Stimulated activated CD4-positive, alpha-beta T cell treated with anti-CD3 and anti-CD28 coated beads, Interleukin-15, amount 100 ng/mL, for 48 hours (primary cell): ENCODE measurements at places on chromosomes 12 and 14.

DNA sequence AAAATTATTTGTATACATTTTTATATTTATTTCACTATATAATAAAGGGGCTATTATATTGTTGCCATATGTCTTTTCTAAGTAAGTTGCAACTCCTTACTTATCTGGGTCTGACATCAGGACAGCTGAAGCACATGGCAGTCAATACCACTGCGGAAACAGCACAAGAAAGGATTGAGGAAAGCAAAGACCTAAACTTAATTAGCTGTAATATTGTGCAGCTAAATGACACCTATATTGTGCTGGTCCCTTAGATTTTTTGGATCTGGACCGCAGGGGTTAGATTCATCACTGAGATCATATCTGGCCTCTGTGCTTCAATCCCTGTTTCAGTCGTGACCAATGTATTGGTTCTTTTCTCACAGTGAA, 359.6 kb upstream of the DIO2 start:
- no peak for DNase-seq

GRCh38 chr14:33232031-33232430, 293.4 kb downstream of the NPAS3 start:
- no peak for DNase-seq

DNA sequence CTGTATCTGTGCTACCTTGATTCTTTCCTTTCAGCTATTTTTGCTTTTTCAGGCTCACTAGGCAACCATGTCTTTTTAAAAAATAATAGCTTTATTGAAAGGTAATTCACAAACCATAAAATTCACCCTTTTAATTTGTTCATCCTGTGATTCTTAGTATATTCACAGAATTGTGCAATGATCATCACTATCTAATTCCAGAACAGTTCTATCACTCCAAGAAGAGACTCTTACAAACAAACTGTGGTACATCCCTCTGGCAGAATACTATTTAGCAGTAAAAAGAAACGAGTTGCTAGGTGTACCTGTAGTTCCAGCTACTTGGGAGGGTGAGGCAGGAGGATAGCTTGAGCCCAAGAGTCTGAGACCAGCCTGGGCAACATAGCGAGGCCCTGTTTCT, 14.8 kb downstream of the CREBL2 start:
- DNase-seq = no peak

DNA sequence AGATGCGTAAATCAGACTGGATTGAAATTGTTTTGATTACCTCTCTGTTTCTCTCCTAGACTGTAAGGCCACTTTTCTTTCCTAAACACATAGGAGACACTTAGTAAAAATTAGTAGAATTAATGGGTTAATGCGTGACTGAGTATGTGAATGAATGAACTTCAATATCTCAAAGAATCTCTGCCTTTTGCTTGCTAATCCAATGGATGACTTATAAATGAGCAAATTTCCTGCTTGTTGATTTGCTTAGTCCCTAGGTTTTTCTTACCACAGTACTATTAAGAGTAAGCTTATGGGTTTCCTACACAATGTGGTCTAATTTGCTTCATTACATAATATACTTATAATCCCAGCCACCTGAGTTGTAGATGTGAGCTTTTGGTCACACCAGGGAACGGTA, 164.1 kb downstream of the SRGAP1 start:
- no peak for DNase-seq

DNA sequence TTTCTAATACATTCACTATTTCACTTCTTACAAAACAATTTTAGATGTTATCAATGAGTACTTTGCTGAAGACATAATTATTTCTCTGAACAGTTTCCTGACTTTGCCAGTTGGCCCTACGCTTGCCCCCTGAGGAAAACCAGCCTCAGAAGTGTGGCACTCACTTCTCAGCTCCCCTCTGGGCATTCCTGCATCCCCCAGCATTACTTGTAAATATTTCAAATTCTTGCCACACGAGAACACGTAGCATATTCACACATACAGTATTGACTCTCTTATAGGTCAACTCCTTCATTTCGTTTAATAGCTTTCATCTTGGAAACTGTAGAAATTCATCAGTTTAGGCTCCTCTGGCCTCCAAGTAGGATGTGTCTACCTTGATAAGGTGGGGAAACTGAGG, 65.2 kb downstream of the OTX2 start:
- no peak for DNase-seq

DNA sequence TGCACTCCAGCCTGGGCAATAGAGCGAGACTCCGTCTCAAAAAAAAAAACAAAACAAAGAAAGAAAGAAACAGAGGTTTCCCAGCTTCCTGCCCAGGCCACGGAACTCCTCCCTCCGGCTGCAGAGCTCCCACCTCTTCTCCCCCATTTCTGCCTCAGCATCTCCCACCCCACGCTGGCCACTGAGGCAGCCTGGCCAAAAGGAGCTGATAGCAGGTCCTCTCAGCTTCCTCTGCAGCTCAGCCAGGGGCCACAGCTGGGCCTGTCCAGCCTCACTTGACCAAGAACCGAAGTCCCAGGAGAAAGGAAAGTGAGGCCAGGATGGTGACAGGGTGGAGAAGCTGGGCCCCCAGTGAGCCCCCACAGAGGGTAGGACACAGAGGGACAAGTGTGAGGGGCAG, 33.4 kb upstream of the CD9 start:
- no peak for DNase-seq

GRCh38 chr14:50521912-50522341, 10.4 kb downstream of the MAP4K5 start:
- no peak for DNase-seq

GRCh38 chr14:70655110-70655826, 13.6 kb downstream of the TTC9 start:
- peak; percentile 51 for DNase-seq

GRCh38 chr12:2739832-2740641, 54.7 kb upstream of the FKBP4 start:
- DNase-seq = no peak

DNA sequence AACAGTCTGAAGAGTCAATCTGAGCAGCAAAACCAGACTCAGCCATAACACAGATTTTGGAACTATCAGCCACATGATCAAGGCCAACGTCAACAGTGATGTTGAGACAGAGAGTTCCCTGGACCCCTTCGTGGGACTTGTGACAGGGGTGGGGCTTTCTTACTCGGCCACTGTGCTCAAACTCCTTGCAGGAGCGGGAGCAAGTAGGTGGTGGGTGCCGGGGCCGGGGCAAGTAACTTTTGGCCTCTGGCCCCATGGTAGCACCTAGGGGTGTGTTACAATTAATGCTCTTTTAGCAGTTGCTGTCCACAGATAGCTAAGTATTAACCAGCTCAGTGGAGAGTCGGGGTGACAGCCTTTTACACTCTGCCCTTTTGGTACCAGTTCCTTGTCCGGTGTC, 384.4 kb downstream of the NUAK1 start:
- DNase-seq = no peak

GRCh38 chr12:34347367-34347766, 325.1 kb downstream of the ALG10 start:
- no peak for DNase-seq

- no peak for DNase-seq
Measured at GRCh38 chr14:57714487-57714931, 151.4 kb downstream of the SLC35F4 start.

DNA sequence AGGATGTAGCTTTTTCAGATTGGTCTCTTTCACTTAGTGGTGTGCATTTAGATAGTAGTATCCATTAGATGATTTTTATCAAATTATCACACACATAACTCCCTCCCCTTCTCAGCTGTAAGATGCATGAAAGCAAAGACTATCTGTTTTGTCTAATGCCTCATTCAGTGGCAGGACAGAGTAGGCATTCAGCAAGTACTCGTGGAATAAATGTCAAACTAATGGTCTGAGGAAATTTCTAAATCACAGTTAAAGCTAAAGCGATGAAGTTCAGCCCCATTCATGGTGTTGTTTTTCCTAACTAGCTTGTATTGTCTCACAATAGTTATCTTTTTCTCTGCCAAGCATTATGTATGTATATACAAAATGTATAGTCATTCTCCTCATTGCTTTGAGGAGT, 16.1 kb downstream of the CCNK start:
- DNase-seq = no peak

DNA sequence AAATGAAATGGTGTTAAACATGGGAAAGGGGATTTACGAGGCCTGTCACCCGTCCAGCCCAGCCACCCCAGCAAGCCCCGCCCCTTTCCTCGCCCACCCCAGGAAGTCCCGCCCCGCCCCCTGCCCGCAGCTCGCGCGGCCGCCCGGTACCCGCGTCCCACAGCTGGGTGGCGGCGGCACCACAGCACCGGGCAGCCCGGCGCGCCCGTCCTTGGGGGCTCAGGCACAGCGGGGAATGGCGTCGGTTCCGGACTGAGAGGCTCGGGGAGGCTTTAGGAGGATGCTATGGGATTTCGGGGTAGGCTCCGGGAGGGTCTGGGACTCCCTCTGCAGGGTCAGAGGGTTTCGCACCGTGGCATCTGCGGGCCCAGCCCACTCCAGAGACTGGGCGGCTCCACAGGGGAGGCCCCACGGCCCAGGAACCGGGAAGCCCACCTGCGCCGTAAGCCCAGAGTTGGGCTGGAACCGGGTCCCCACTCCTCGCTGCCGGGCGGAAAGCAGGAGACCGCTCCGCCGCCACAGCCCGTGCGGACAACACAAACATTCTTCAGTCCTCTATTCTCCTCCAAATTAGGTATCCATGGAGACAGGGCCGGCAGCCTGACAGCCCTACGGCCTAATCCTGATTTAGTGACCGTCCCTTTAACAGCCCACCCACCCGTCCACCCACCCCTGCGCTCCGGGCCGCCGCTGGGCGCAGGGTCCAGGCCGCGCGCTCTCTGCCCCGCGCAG, 1.4 kb downstream of the FIGNL2 start:
- DNase-seq = peak; percentile 39

DNA sequence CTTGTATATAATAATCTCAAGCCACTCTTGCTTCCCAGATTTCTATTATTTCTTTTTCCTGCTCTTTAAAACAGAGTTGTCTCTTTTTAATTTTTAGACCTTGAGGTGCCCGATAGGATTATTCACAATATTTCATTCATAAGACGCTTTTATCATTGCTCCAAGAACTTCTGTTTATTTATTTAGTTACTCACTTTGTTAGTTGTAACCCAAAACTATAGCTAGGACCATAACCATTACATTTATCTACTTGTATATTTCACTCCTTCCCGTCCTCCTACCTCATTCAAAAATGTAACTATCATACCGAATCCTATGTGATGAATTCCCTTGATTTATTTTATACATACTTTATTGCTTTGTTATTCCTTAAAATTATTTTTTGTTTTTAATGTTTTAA, 7.1 kb downstream of the EIF2S3B start:
- no peak for DNase-seq

DNA sequence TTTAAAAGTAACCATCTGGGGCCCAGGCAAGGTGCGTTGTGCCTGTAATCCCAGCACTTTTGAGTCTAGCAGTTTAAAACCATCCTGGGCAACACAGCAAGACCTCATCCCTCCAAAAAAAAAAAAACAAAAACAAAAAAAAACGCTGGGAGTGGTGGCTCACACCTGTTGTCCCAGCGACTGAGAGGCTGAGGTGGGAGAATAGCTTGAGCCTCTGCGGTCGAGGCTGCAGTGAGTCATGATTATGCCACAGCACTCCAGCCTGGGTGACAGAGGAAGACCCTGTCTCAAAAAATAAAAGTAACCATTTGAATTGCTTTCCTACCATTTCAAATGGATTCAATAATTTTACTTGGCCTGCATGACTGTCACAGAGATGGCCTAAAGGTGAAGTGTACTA, 186.5 kb upstream of the ATP2B1 start:
- no peak for DNase-seq

DNA sequence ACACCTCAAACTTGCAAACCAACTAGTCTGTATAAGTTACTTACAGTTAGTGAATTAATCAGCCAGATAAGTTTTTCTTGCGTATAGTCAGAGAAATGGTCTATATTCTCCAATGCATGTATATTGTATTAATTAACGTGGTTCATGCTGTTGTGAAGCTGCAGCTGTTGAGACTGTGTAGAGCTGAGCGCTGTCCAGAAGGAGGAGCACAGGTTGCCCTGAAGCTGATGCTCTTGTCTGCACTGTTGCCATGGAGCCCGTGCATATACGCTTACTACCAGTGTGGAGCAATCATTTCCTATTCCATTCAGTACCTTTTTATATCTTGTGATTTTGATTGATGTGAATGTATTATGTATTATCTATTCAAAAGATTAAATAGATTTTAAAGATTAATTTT, 74.3 kb upstream of the ARID2 start:
- DNase-seq = peak; percentile 27

GRCh38 chr14:93318927-93319326, 13.9 kb downstream of the BTBD7 start:
- no peak for DNase-seq

DNA sequence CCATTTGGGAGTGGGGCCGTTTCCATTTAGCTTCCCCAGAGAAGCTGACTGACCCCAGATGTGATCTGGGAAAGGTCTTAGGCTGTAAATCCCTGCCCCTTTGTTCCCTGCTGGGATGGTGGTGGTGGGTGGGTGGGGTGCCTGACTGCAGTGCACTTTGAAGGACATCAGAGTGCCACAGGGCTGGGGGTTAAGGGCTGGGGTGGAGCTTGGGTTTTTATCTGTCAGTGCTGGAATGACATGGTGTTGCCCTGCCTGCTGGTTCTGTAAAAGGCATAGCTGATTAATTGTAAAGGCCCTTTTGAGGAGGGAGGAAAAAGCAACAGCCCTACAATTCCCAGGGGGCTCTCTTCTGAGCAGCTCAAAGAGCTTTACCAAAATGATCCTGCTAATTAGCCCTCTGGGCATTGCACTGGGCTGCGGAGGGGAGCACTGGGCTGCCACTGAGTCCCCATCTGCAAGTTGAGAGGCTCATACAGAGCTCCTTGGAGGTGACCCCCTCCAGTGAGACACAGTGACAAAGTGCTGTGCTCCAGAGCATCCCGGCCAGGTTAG, 21.1 kb downstream of the PLEKHG3 start:
- no peak for DNase-seq

- no peak for DNase-seq
Measured at GRCh38 chr14:98114122-98114895, 1157.7 kb downstream of the BCL11B start.

DNA sequence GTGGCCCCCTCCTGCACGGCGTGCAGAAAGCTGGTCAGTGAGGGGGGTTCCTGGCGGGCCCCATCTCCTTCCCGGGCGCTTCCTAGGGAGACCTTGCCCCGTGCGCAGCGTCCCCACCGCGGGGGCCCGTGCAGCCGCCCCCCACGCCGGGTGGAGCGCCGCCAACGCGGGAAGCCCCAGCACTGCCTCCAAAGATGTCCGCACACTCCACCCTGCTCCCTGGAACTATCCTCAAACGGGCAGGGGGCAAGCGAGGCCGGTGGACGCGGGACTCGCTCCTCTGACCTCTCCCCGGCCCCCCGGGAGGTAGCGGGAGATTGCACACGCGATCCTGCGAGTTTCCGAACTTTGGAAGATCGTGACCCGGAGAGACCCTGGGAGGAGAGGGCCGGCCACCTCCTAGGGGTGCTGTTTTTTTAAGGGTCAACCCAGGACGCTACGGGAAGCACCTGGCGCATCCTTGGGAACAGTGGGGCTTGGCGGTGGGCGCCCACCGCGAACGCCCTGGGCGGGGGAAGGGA, 1.5 kb upstream of the FZD10 start:
- no peak for DNase-seq

DNA sequence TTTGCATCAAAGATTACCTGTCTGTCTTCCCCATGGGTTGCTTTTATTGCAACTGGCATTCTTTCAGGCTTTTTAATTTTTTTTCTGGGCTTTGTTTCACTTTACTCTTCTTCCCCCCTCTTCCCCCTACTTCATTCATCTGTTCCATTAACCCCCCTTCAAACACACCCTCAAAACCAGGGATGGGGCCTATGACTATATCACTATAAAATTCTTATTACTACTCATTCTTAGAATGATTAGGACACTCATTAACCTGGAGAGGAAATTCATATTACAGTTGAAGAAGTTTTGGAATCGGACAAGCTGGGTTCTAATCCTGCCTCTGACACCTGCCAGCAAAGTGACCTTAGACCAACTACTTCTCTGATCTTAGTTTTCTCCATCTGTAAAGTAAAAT, 24.8 kb upstream of the MDM1 start:
- DNase-seq = no peak
